ENCODE measurements at places on chromosomes 5 and 9. TPM values are rescaled to one million over a fixed set of nuclear protein-coding genes. Genes with fewer than 3 reads are reported as not detected.
A peak's percentile ranks its signal among the peaks of the same experiment; 100 is the strongest.

CENPH gene
- polyA plus RNA-seq = 6.0 TPM

- no peak for DNase-seq
Observed at GRCh38 chr5:178433273-178433775, 156.9 kb downstream of the COL23A1 start.

DNA sequence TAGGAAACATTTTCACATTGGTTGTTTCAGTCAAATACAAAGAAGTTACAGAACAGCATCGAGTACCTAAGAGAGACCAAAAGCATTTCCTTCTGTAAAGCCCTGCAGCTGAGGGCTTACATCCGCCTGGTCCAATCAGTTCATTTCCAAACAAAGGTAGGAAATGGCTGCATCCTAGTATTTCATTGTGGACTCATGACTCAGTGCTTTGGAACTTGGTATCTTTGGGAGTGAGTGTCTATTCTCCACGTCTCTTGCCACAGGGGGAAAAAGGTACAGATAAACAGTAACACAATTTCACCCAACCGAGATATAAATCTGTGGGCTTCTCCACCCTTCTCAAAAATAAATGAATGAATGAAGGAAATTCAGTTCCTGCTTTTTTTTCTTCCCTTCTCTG is 75.4 kb downstream of the NFIB start:
- DNase-seq = no peak

DNA sequence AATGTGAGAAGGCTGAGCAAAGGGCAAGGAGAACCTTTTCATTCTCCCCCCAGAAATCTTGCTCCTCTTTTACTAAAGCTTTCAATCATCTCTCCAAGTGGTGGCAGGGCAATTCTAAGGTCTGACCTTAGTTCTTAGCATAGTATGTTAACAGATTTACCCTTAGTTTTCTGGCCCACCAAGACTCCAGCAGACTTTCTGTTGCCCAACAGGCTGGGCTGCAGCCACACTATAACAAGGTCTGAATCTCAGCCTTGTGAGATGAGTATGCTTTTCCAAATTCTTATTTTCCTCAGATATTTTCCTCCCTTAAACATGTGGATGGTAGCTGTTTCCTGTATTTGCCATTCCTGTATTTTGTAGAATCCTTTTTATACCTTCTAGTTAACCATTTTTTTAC is 69.5 kb downstream of the NIPBL start:
- no peak for DNase-seq

- DNase-seq = no peak
Observed at GRCh38 chr9:88905506-88905905, 85.8 kb upstream of the S1PR3 start.

DNA sequence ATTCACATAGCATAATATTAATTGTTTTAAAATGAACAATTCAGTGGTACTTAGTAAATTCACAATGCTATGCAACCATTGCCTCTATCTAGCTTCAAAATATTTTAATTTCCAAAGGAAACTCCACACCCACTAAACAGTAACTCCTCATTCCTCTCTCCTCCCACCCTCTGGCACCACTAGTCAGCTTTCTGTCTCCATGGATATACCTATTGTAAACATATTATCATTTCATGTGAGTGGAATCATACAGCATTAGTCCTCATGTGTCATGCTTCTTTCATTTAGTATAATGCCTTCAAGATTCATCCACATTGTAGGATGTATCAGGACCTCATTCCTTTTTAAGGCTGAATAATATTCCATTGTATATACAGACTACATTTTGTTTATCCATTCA is 48.6 kb downstream of the PHF2 start:
- DNase-seq = peak; percentile 2

PDGFRB gene
- polyA plus RNA-seq = 276 TPM

DNA sequence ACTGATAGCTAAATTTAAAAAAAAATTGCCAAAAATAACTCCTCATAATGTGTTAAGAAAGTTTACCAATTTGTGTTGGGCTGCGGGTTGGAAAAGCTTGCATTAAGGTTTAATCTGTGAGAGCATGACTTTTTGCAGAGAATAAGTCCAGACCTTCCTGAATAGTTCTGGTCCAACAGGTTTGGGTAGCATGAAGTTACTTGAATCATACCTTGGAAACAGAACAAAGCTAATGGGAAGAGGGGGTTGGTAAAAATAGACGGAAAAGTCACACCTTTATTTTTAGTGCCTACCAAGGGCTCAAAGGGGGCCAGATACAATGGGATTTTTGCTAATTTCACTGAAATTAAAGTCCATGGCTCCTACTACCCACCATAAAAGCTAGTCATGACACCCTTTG is 17.1 kb upstream of the MATR3 start:
- DNase-seq = no peak

- DNase-seq = no peak
Observed at GRCh38 chr5:119365847-119366539, 10.2 kb downstream of the TNFAIP8 start.

C9orf85 gene
- 16.1 TPM for polyA plus RNA-seq

GRCh38 chr5:88666761-88667495 is 216.1 kb downstream of the MEF2C start:
- DNase-seq = no peak

DNA sequence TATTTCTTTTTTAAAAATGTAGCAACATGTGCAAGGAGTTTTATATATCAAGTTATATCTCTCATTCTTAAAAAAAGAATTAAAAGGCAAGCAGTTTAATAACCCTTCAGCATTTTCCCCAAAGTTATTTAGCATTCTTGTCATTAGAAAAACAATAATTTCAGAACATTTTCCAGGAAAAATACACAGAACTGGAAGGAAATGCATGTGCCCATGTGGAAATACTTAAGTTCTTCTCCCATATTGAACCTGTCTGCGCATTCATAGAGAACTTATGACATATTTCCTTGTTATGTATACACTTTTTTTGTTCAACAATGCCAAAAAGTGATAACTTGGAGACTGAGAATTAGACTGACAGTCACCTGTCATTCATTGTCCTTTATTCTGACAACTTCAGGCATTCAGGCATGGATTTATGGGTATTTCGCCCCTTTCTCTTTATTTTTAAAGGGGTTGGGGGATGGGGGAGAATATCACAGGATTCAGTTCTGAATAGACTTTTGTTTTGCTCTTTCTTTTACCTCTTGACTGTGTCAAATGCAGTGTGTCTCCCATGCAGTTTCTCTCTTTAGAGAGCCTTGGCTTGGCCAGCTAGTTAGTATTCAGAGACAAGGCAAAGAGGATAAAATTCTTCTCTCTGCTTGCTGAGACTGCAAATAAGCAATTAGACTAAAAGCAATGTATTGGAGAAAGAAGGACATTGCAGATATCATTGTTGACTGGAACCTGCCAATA is 701.0 kb downstream of the NR2F1-AS1 start:
- DNase-seq = no peak

- no peak for DNase-seq
Observed at GRCh38 chr9:76617497-76618175, 146.6 kb upstream of the PCA3 start.

NUTM2G gene
- polyA plus RNA-seq = not detected

SLC25A51 gene
- polyA plus RNA-seq = 15.6 TPM

GRCh38 chr9:81578606-81579005 is 110.7 kb downstream of the TLE1 start:
- peak; percentile 35 for DNase-seq

- DNase-seq = no peak
Observed at GRCh38 chr9:97895211-97895610, 27.1 kb downstream of the TRMO start.

CDKN2A gene
- 15.2 TPM for polyA plus RNA-seq

GRCh38 chr9:79694676-79695400 is 123.1 kb downstream of the TLE4 start:
- DNase-seq = peak; percentile 82

GRCh38 chr5:59034498-59035186 is 451.8 kb downstream of the RAB3C start:
- DNase-seq = no peak

DNA sequence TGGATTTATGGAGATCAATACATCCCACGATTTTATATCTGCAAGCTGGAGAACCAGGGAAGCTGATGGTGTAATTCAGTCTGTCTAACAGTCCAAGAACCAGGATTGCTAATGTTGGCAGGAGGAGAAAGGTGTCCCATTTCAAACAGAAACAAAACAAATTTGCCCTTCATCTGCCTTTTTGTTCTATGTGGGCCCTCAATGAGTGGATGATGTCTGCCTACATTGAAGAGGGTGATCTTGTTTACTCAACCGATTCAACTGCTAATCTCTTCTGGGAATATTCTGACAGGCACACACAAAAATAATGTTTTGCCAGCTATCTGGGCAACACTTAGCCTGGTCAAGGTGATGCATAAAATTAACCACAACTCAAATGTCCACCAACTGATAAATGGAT is 65.1 kb upstream of the IL33 start:
- no peak for DNase-seq

DNA sequence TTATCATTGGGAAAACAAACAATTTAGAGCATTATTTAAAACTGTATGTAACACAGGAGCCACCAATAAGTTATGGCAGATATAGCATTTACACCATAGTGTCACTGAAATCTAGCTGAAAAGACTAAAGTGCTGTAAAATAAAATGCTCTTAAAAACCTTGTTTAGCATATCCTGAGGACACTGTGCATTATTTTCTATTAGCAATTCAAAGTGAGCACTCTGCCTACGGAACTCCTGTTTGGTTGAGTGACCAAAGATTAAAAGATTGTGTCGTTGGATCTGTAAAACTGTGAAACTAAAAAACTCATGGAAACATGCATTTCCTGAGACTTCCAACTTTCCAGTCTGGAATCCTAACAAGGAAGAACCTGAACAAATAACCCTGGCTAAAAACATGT is 95.9 kb upstream of the C6 start:
- no peak for DNase-seq

- DNase-seq = no peak
Observed at GRCh38 chr9:121059998-121060636, 10.0 kb upstream of the C5 start.

DNA sequence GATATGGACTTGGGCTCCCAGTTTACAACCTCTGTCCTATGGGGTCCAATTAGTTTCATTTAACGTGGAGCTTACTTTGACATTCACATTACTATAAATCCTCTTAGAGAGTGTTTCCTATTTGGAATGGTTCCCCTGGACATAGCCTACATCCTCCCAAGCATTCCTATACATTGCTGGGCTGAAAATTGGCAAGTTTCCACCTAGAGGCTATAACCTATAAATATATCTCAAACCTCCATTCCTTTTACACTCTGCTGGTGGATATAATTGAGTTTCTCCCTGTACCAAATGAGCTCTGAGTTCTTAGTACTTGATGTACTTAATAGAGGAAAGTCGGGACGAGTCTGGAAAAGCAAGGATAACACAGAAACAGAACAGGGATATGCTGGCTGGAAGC is 172.8 kb downstream of the ASTN2 start:
- DNase-seq = no peak

GRCh38 chr5:43635374-43635773 is 32.4 kb downstream of the NNT start:
- no peak for DNase-seq

GRCh38 chr5:91158011-91158410 is 225.1 kb downstream of the ARRDC3 start:
- no peak for DNase-seq

CDX1 gene
- polyA plus RNA-seq = 0.39 TPM

Measured in BJ (cell line).